Activated naive CD4-positive, alpha-beta T cell treated with anti-CD3 and anti-CD28 coated beads, Interleukin-2, amount 10 ng/mL, durations not matched to agents 7 days and 5 days (primary cell): ENCODE measurements at places on chromosomes 6 and 20.

- DNase-seq, result no peak
- H3K36me3 ChIP-seq, result no peaks in the 10 kb centered on the region
- H3K4me1 ChIP-seq, result peaks cover 2% of the 10 kb centered on the region
- no peak overlapping the region for H3K4me3 ChIP-seq
Observed at GRCh38 chr6:132365281-132365907, 35.9 kb downstream of the MOXD1 start.

- DNase-seq, result no peak
- H3K27me3 ChIP-seq, result no peaks in the 10 kb centered on the region
- no peak overlapping the region for H3K4me3 ChIP-seq
- no peak overlapping the region for H3K27ac ChIP-seq
Observed at GRCh38 chr6:24157886-24158285, 31.9 kb downstream of the NRSN1 start.

GRCh38 chr6:161100072-161100471, 108.5 kb downstream of the MAP3K4 start:
- no peak overlapping the region for H3K27ac ChIP-seq
- no peak overlapping the region for H3K4me3 ChIP-seq
- peaks cover 39% of the 10 kb centered on the region for H3K36me3 ChIP-seq
- no peak for DNase-seq
- H3K4me1 ChIP-seq, result no peaks in the 10 kb centered on the region
- H3K27me3 ChIP-seq, result no peaks in the 10 kb centered on the region

GRCh38 chr6:3176562-3177355, 19.4 kb upstream of the TUBB2A start:
- H3K27ac ChIP-seq, result no peak overlapping the region
- H3K4me1 ChIP-seq, result peaks cover 2% of the 10 kb centered on the region
- DNase-seq, result peak; percentile 44
- H3K36me3 ChIP-seq, result no peaks in the 10 kb centered on the region
- no peak overlapping the region for H3K4me3 ChIP-seq

- H3K27ac ChIP-seq, result no peak overlapping the region
- H3K36me3 ChIP-seq, result no peaks in the 10 kb centered on the region
- H3K4me3 ChIP-seq, result no peak overlapping the region
- no peaks in the 10 kb centered on the region for H3K27me3 ChIP-seq
- no peaks in the 10 kb centered on the region for H3K4me1 ChIP-seq
- no peak for DNase-seq
Observed at GRCh38 chr20:14785065-14785743, 447.8 kb upstream of the FLRT3 start.

DNA sequence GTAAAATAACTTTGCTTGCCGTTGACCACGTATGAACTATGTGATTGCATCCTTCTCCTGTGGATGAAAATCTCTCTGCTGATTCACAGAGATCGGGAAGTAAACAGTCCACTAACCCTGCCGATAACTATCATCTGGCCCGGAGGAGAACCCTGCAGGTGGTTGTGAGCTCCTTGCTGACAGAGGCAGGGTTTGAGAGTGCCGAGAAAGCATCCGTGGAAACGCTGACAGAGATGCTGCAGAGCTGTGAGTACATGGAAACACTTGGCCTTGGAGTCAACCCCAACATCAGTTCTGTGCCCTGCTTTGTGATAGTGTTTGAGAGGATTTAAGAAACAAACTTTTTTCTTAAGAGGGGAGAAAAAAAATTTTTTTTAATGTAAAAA, 937 bp downstream of the TAF8 start:
- H3K36me3 ChIP-seq, result peaks cover 56% of the 10 kb centered on the region
- H3K4me1 ChIP-seq, result peaks cover 69% of the 10 kb centered on the region

DNA sequence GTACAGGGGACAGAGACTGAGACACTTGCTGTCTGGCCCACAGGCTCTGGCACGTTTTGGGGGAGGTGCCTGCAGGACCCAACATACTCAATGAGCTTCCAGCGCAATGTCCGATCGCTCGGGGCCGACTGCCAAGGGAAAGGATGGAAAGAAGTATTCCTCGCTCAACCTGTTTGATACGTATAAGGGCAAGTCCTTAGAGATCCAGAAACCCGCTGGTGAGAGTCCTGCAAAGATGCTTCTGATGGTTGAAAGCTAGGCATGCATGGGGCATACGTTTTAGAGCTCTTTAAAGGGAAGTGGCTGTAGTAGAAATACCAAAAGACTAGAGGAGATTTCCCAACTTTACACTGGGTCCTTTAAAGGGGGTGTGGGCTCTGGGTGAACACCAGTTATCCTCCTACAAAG, 2.2 kb downstream of the PRRC2A start:
- no peaks in the 10 kb centered on the region for H3K27me3 ChIP-seq
- peaks cover 42% of the 10 kb centered on the region for H3K4me1 ChIP-seq
- peaks cover 58% of the 10 kb centered on the region for H3K36me3 ChIP-seq
- DNase-seq, result no peak
- peak overlapping the region; percentile 94 for H3K27ac ChIP-seq

DNA sequence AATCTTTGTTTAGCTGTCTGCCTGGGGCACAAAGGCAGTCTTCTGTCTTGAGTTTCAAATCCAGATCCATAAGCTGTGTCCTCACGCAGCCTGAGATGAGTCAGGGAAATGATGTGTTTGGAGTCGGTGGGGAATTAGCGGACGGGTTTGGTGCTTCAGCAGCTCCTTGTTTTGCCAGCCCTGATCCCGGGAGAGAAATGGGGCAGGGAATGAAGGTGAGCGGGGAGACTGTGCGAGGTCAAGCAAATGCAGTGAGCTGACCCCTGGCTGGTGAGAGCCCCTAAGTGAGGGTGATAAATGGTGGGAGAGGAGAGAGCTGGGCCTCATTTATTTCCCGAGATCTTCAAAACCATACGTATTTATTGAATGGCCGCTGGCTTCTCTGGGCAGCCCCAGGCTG, 21.6 kb downstream of the DUSP22 start:
- H3K27me3 ChIP-seq, result no peaks in the 10 kb centered on the region
- peaks cover 5% of the 10 kb centered on the region for H3K36me3 ChIP-seq
- no peak overlapping the region for H3K4me3 ChIP-seq
- H3K4me1 ChIP-seq, result peaks cover 22% of the 10 kb centered on the region

GRCh38 chr6:112464901-112465665, 118.0 kb downstream of the RFPL4B start:
- no peak overlapping the region for H3K4me3 ChIP-seq
- no peaks in the 10 kb centered on the region for H3K36me3 ChIP-seq
- H3K4me1 ChIP-seq, result no peaks in the 10 kb centered on the region
- H3K27ac ChIP-seq, result no peak overlapping the region

- H3K36me3 ChIP-seq, result no peaks in the 10 kb centered on the region
- H3K27ac ChIP-seq, result no peak overlapping the region
- H3K4me1 ChIP-seq, result no peaks in the 10 kb centered on the region
Observed at GRCh38 chr20:6434131-6434530, 311.3 kb upstream of the FERMT1 start.

- no peaks in the 10 kb centered on the region for H3K36me3 ChIP-seq
- no peaks in the 10 kb centered on the region for H3K27me3 ChIP-seq
- no peak overlapping the region for H3K4me3 ChIP-seq
Observed at GRCh38 chr20:54550776-54551396, 75.5 kb downstream of the DOK5 start.

- H3K4me3 ChIP-seq, result no peak overlapping the region
- H3K36me3 ChIP-seq, result no peaks in the 10 kb centered on the region
- no peaks in the 10 kb centered on the region for H3K4me1 ChIP-seq
- DNase-seq, result no peak
- H3K27me3 ChIP-seq, result peaks cover 13% of the 10 kb centered on the region
Observed at GRCh38 chr6:138540468-138540867, 41.2 kb upstream of the NHSL1 start.

GRCh38 chr6:4903751-4904370, 100.0 kb downstream of the RPP40 start:
- H3K4me1 ChIP-seq, result peaks cover 33% of the 10 kb centered on the region
- H3K4me3 ChIP-seq, result no peak overlapping the region
- H3K36me3 ChIP-seq, result peaks cover 10% of the 10 kb centered on the region
- no peaks in the 10 kb centered on the region for H3K27me3 ChIP-seq
- no peak overlapping the region for H3K27ac ChIP-seq

- no peak overlapping the region for H3K27ac ChIP-seq
- no peak overlapping the region for H3K4me3 ChIP-seq
- peaks cover 20% of the 10 kb centered on the region for H3K27me3 ChIP-seq
- DNase-seq, result no peak
- no peaks in the 10 kb centered on the region for H3K36me3 ChIP-seq
Observed at GRCh38 chr6:13238017-13238416, 90.3 kb downstream of the TBC1D7 start.
